ENCODE measurements at places on chromosomes 12 and 14.

DNA sequence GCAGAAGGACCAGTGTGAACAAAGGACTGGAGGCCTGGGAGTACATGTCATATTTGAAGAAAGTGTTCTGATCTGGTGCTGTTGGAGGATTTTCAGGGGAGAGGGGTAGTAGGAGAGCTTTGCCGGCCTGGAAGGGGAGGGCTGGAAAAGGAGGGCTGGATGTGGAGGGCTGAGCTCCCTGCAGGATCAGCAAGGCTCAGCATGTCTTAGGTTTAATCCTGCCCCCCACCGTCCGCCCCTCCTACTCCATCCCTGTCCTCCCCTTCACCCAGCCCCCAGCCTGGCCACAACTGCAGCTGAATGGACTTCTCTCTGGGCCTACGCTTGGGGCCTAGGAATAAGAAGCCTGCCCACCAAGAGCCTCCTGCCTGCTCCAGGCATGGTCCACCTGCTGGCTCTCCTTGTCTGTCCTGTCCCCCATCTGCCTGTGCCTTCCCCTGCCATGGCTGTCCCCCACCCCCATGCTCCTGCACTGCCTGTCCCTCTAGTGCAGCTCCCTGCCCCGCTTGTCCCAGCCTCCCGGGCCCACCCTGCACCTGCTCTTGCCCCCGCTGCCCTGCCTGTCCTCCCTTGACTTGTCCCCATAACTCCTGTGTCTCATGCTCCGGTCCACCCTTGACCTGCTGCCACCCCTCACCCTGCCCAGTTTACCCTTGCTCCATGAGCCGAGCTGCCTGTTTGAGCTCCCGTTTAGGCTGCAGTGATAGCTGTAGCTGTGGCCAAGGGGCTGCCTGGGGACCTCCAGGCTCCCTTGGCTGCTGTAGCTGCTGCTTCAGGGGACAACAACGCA lies 9.8 kb upstream of the RARG start:
- DNase-seq: no peak

DNA sequence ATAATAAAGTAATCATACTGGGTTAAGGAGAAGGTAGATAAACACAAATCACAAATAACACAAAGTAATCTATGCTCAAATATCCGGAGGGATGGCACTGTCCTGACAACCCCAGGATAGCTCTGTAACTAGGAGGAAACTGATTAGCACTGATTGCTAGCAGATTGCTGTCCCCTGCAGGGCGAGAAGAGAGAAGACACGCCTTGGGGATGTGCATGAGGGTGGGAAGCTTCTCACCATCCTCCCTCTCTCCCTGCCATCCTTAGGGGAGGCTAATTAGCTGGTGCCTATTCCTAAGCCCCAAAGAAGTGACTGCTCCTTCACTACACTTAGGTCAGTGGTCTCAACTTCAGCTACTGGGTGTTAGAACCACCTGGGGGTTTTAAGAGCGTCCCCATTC lies 27.0 kb upstream of the TMEM260 start:
- DNase-seq: no peak

DNA sequence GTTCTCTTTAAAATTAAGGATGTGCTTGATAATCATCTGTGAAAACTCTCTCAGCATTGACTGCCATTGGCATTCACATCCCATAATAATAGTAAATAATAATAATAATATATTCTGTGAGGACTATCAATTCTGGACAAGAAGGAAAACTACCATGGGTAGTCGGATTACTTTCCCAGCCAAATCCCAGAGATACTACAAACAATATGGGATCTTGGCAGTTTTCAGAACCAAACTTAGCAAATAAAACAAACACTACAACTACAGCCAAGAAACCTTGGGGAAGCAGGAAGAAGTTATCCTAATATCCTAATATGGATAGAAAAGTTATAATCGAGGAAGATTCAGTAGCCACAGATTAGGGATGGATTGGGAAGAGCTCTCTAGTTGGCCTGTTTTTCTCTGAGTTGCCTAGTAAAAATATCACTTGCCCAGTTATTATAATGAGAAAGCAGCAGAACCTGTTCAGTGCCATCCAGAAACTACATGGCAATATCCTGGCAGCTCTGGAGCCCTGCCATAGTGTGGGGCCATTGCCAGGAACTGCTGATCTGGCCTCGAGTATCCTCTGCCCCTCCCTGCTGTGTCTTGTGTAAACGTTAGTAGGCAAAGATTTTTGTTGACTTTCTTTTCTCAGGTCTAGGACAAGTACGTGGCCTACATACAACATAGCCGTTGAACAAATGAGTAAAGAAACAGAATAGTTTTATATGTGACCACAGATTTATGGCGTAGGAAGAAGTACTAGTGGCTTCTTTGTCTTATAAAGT lies 193.5 kb downstream of the SLC2A13 start:
- DNase-seq: no peak

DNA sequence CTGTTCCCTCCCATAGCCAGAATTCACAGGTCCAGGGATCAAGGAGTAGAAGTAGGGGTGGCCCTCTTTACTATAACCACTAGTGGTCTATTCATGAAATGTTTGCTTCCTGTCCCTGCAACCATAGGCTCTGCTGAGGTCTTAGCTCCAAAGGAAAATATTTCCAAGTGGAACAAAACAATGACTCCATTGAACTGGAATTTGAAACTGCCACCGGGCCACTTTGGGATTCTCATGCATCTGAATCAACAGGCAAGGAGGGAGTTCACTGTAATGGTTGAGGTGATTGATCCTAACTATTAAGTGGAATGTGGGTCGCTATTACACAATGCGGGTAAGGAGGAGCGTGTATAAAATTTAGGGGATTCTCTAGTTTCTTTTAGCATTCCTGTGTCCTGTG lies 197.0 kb downstream of the ETNK1 start:
- no peak for DNase-seq

DNA sequence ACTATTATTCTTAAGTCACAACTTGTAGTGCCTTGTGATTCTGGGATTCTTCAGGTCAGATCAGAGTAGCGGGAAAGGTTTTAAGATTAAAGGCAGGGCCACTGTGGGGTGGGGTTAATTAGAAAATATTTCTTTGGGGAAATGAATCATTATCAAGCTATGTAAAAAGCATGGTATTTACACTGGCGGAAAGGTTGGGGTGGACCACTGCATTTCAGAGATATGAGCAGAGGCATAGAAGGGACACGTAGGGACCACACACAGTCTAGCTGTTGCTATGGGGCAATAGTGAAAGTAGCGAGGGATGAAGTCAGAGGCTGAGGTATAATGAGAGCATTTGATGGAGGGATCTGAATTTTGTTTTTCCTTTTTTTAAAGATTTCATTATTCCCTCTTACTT lies 31.7 kb upstream of the KCNH3 start:
- no peak for DNase-seq

GRCh38 chr14:89933002-89933401 lies 21.5 kb downstream of the EFCAB11 start:
- DNase-seq: no peak

- DNase-seq: no peak
Measured at GRCh38 chr14:95196826-95197545, 39.7 kb upstream of the DICER1 start.

DNA sequence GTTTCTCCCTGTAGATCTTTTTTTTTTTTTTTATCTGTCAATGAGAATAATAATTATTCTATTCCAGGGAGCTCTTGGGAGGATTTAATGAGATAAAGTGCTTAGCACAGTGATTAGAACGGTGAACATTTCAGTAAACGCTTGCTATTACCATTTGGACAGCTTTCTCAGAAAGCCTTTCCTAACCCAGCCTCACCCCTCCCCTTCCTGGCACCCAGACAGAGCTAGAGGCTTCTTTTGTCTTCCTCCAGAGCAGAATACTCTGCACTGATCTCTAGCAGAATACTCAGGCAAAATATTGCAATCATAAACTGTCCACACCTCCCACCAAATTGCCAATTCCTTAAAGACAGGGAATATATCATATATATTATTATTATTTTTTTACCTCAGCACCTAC lies 66.6 kb downstream of the ERGIC2 start:
- no peak for DNase-seq

- DNase-seq: peak; percentile 44
Measured at GRCh38 chr12:24551163-24551786, 397.6 kb downstream of the BCAT1 start.

DNA sequence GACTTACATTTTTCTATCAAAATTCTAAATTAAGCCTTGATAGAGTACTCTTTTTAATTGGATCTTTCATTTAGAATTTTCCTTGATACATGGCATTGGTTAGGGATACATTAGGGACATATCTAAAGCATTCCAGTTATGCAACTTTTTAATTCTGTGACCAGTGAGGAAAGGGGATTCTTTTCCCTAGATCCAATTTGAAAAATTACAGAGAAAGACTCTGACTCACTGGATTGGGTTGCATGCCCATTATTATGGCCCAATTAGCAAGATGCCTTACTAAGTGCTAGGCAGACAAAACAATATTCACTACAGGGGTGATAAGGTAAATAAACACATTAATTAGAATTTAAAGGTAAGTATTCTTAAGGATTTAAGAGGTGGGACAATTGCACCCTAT lies 5.2 kb upstream of the RAD52 start:
- no peak for DNase-seq

- no peak for DNase-seq
Measured at GRCh38 chr12:80165746-80166145, 66.4 kb downstream of the OTOGL start.

Measured in NCI-H1436 (cell line).